SK-N-DZ (cell line): ENCODE measurements at places on chromosomes 2 and 18.

- DNase-seq = no peak
Measured at GRCh38 chr2:67240507-67240906, 156.6 kb upstream of the ETAA1 start.

DNA sequence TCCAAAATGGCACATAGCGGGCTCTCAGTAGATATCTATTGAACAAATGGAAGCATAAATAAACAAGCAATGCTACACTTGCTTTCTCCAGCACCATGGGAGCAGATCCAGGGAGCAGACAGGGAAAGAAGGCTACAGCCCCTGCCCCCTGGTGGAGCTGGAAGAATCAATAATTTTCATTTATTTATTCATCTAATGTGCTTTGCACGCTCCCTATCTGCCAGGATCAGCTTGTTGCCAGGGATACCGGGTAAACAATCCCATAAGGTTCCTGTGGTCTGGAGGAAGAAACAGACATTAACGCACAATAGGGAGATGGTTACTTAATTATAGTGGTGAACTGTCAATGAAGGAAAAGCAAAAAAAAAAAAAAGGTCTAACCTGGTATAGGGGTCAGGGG is 40.1 kb upstream of the CLASP1 start:
- DNase-seq = peak; percentile 74

DNA sequence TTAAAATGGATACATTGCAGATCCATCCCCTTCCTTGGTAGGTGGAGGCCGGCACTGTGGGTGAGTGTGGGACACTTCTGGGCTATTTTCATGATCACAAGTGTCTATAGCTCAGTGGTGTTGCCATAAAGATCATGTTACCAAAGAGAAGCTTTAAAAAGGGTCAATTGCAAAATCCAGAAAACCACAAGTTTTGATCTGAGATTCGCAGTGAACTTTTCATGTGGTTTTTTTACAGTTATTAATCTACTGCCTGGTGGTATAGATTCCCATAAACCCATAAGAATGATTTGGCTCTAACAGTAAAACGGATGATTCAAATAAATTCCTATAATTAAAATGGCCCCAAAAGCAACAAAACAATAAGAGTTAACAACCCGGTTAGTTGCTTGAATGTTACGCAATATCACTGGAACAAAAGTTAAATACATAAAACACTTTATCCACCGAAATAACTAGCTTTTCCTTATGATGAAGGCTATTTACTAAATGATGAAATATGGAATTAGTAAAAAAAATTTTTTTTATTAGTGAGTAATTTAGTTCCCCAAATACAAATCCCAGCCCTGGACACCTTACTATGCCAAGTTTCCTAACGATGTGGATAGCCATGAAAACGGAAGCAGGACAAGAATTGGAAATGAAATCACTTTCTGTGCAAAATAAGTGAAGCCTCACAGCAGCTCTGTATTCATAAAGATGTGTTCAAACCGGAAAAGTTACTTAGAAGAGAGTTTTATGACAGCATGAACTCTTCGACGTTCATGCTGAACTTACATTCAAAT is 95.6 kb upstream of the THOC1 start:
- DNase-seq = no peak

DNA sequence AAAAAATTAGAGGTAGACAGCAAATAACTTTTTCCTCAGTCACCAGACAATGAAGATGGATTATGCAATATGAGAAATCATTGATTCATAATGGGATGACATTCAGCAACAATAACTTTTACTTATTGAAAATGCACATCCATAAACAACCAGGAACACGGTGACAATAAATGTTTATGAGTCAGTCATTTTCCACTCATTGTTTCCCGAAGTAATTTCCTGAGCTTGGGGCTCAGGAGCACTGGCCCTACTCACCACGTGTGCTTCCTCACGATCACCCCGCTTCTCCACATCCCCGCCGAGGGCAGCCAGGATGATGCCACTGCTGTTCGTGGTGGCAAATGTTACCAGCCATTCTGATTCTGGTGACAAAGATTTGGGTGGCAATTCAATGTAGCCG is 156.3 kb downstream of the LAMA1 start:
- DNase-seq = no peak

DNA sequence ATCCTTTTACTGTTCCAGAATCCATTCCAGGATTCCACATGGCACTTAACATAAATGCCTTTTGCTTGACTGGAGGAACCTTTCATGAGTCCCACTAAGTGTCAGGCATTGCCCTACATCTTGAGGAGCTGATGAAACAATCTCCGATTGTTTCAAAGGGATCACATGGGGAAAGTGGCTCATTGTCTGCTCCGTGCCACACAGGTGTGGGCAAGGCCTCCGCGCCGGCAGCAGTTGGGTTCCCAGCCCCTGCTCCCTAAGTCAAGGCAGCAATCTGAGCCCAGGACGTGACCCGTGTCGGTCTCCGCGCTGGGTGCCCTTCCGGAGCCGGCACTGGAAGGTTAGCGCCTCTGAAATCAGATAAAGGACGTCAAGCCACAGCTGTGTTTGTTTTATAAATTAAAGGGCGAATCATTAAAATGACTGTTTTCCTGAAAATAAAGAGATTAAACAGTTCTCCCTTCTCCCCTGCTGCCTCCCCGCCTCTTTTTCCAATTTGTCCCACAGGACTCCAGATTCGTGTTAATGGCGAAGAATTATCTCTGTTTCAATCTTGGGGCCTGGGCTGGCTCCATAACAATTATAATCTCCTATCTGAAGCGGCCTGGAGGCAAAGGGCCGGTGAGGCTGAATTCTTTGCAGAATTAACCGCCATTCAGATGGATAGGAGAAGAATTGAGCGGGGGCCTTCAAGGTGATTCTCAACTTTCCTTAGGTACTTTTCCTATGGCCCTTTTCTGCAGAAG is 84.3 kb upstream of the FZD7 start:
- DNase-seq = peak; percentile 37

GRCh38 chr2:200184748-200185627 is 121.5 kb upstream of the SPATS2L start:
- DNase-seq = no peak
